Cerebellar nuclear complex (tissue), 1 donor: ENCODE measurements at places on chromosomes 12 and 14.
A peak's percentile ranks its signal among the peaks of the same experiment; 100 is the strongest.

DNA sequence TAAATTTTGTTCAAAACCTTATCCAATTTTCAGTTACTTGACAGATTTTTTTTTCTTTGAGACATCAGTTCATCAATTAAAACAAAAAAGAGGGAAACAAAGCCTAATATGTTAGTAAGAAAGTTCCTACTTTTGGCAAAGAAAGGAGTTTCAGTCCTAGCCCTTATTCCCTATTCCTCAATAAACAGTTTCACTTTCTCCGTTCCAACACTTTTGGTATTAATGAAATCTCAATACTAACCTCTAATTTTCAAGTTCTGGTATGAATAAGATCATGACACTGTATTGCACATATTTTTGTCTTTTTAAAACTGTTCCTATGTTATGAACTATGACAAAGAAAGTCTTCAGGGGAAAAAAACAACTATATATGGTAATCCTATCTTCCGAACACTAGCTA, 48.4 kb downstream of the RPS6KA5 start:
- no peak for DNase-seq

DNA sequence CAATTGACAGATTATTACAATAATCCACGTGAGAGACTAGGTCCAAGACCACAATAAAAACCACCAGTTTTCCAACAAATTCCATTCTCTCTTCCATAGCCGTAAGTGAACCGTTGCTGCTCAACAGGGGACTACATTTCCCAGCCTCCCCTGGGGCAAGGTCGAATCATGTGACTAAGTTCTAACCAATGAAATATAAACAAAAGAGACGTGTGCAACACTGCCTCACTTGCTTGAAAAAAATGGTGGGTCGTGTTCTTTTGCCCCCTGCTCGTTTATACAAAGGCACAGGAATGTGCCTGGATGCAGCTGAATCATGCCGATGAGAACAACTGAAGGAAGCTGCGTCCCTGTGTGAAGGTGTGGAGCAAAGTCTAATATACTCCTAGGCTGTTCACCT, 51.1 kb downstream of the HSPB8 start:
- DNase-seq: no peak

DNA sequence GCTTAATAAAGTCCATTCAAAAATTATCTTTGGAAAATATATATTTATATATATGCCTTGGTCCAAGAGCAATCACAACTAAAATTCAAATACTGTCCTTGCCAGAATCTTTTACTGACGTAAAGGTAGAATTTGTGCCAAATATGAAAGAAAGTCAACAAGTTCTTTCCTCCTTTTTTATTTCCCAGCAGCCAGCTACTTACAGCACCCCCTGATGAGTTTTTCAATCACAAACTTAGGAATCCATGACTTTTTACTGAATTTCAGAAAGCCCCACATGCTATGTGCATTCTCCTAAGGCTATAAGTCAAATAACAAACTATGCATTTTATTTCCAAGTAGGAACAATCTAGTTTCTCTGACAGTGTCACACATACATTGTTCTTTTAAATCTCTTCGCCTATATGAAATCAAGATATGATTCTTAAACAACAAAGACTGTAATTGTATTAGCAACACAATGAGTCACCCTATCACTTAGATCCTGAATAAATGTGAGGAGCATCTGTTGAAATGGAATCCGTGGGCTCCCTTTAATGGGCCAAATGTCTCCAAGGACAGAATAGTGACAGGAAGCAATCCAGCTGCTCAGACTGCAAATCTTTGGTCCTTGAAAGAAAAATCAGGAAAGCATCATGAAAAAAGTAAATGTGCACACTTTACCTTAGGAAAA, 271.4 kb downstream of the DUSP6 start:
- no peak for DNase-seq

DNA sequence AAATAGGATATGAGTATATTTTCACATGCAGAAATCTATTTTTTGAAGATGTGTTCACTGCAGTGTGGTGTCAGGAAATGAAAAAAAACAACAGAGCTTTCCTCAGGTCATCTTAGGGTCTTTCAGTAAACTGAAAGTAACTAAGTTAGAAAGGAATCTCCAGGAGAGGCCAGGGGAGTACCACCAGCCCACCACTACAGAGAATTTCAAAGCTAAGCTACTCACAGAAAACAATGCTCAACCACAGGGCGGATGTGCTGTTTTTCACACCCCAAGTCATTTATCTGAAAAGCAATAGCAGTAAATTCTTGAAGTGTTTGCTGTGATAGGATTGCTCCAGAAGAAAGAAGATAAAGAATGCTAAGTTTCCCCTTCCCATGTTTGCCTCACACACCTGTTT, 79.0 kb downstream of the IFNG start:
- DNase-seq: no peak

DNA sequence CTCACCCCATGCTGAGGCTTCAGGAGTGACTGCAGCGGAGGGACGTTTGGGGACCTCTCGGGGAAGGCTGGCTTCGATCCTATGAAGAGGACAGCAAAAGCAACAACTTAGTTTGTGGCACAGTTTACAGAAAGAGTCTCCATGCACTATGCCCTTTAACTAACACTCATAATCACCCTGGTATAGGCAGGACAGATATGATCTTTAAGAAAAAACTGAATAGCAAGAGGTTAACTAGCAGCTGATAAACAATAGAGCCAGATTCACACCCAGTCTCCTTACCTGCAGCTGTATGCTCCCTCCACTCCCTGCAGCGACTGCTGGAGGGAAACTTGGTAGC, 27.4 kb downstream of the TMEM63C start:
- DNase-seq: no peak

DNA sequence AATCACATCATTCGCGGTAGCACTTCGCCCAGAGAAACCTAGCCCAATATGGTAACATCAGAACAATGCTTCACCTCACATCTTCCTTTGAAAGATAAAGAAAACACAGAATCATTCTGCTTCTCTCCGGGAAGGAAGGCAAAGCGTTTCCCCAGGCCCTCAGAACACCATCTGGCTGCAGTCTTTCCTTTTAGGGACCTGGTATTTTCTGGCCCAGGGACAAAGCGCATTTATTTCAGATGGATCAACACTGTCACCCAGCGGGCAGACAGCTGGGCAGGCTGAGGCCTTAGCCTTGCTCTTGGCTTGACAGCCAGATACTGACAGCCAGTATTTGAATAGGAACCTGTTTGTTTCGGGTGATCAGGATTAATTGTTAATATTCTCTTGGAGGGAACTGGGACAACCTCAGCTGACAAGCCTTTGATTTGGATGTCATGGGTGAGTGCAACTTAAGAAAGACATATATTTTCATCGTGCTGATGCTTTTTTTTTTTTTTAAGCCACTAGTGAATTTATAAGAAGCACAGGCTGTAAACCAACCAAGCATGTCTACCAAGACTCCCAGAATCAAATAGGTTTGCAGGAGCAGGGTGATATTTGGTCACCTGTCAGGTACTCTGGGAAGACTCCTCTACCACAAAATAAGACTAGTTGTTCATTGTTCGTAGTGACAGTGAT, 118.9 kb downstream of the VEZT start:
- peak; percentile 55 for DNase-seq

DNA sequence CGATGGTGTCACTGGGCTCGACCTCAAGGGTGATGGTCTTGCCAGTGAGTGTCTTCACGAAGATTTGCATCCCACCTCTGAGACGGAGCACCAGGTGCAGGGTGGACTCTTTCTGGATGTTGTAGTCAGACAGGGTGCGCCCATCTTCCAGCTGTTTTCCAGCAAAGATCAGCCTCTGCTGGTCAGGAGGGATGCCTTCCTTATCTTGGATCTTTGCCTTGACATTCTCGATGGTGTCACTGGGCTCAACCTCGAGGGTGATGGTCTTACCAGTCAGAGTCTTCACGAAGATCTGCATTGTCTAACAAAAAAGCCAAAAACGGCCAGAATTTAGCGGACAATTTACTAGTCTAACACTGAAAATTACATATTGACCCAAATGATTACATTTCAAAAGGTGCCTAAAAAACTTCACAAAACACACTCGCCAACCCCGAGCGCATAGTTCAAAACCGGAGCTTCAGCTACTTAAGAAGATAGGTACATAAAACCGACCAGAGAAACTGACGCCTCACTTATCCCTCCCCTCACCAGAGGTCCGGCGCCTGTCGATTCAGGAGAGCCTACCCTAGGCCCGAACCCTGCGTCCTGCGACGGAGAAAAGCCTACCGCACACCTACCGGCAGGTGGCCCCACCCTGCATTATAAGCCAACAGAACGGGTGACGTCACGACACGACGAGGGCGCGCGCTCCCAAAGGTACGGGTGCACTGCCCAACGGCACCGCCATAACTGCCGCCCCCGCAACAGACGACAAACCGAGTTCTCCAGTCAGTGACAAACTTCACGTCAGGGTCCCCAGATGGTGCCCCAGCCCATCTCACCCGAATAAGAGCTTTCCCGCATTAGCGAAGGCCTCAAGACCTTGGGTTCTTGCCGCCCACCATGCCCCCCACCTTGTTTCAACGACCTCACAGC, 717 bp downstream of the UBC start:
- no peak for DNase-seq

- no peak for DNase-seq
These were observed 347.5 kb upstream of the SFSWAP start for GRCh38 chr12:131363393-131363792.

DNA sequence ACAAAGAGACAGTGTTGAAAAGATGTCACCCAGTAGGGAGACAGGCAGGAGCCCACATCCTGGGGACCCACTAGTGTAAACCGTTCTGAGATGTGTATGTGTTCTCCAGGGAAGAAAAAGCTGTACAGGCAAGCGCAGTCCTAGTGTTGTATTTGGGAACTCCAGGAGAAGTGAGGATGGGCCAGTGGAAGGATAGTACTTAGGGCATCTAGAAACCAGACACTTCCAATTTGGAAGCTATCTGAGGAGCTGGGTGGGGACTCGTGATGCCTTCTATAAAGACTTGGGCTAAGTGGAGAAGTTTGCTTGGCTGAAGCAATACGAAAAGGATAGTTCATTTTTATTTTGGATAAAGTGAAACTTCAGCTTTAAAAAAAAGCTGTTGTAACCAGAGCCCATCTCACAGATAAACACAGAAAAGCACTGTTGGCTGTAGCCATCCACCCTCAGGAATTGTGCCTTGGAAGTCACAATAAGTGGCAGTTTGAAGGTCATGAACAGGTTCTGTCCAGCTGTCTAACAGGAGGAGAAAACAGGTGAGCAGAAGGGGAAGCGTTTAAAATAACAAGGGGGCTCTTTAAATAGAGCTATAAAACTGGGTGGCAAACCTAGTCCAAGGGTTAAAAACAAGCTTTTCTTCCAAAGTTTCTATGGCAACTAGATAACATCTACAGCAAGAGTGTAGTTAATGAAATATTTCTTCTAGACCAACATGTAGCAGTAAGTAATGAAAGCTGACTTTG, 108.0 kb upstream of the ARHGAP5 start:
- no peak for DNase-seq
